GM12891 (cell line): ENCODE measurements at places on chromosomes 4 and X.

GRCh38 chr4:119537586-119537985 is 91.0 kb downstream of the PDE5A start:
- DNase-seq = no peak

DNA sequence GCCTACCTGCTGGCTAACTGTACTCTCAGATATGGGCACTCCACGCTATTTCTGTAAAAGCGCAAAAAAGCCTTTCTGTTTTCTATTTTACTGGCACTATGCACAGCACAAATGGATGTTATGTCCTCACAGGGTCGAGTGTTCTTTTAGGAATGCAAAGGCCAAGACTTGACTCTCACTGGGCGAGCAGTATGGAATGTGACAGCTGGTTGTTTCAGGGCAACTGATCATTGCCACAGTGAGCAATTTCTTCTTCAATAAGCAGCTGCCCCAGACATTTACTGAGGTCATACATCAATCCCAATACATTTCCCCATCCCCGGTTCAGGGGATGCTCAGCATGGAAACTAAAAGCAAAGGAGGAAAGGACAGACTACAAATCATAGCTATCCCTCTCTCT is 58.2 kb downstream of the PDE5A start:
- DNase-seq = no peak

DNA sequence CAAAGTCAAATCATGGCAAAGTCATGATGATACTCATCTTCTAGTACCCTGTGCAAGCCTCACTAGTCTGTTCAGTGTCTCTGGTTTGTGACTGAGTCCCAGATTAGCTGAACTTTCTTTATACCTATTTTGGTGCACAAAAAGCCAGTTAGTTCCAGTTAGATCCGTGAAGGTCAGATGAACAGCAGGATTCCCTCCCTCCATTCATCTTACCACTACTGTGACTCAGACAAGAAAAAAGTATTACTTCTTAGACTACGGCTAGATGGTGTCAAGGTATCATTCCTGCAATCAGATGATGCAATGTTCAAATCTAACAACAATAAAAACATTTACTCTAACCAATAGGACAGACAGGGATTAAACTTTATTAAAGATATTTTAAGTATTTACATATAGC is 30.4 kb downstream of the ARHGEF6 start:
- DNase-seq = no peak

DNA sequence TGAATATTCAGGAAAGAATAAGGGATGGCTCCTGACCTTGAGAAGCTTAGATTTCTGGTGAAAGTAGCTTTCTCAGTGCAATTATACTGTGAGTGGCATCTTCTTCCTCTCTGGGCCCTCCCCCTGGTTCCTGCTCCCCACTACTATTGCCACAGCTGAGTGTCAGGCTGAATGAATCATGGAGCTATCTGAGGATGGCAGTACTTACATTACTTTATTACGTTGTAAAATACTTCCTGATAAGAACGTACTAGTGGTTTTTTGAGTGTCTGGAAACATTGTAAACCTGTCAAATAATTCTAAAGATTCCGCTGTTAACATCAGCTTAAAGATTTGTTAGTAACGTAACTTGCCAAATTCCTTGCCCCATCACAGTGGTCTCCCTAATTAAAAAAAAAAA is 36.2 kb downstream of the ARHGAP10 start:
- DNase-seq = no peak

GRCh38 chr4:47819178-47819577 is 18.7 kb downstream of the CORIN start:
- no peak for DNase-seq

DNA sequence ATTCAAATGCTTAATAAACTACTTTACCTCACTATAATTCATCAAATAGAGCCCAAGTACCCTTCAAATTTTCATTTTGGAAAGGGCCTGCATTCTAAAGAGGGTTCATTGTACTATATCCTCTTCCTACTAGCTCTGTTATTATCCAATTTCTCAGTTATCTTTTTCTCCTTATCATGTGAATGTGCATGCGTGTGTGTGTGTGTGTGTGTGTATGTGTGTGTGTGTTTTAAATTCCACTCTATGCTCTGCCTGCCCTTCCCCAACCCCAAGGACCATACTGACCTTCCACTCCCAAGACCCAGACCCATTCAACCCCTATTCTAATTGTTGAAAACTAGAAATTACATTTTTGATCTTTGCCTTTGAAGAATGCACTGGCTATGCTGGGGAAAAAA is 33.3 kb downstream of the CASK start:
- DNase-seq = no peak

DNA sequence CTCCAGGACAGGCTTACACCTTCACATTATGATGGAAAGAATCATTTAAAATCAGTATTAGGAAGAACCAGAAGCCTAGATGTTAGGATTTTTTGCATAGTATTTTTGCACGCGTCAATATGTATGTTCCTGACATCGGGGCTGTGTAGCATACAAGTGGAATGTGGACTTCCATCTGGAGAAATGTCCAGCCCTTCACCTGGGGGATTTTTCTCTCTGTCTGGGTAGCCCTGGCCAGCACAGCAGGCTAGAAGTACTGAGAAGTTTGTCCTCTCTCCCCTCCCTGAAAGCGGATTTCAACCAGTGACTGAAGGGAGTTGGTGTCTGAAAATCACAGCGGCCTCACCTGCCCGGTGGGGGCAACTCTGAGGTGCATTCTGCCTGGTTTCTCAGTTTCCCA is 10.4 kb upstream of the KLHL8 start:
- no peak for DNase-seq

GRCh38 chr4:174215057-174215456 is 68.4 kb downstream of the FBXO8 start:
- no peak for DNase-seq

GRCh38 chr4:119833611-119834010 is 205.0 kb upstream of the PDE5A start:
- DNase-seq = no peak

DNA sequence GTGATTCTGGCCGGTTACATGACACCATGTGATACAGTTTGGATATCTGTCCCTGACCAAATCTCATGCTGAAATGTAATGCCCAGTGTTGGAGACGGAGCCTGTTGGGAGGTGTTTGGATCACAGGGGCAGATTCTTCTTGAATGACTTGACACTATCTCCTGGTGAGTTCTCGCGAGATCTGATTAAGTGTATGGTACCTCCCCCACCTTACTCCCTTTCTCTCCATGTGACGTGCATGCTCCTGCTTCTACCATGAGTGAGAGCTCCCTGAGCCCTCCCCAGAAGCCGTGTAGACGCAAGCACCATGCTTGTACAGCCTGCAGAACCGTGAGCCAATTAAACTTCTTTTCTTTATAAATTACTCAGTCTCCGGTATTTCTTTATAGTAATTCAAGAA is 23.6 kb downstream of the CPE start:
- DNase-seq = no peak

DNA sequence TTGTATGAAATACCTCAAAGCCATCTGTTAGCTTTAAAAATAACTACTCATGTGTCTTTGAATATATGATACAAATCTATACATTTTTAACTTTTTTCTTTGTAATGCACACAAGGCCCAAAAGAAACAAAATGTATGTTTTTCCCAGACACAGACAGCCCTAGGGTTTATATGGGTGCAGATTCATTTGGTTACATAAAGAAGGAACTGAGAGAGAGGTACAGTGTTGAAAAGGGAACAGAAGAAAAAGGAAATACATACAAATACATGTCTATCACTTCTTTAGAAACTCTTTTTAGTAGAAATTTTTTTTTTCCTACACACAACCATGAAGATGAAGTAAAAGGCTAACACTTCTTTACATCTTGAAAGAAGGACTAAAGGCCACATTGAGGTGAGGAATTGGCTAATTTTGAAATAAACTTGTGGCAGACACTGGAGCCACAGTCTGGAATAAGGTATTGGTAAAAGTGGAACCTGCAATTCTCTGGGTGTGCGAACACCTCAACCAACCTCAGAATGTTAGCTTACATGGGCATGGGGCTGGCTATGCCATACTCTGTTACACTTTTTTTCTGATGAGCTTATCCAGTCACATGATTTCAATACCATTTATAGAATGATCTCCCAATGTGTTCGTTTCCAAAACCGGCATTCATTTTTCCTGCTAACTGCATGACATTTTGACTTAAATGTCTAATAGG is 67.9 kb downstream of the FAM47C start:
- DNase-seq = no peak

DNA sequence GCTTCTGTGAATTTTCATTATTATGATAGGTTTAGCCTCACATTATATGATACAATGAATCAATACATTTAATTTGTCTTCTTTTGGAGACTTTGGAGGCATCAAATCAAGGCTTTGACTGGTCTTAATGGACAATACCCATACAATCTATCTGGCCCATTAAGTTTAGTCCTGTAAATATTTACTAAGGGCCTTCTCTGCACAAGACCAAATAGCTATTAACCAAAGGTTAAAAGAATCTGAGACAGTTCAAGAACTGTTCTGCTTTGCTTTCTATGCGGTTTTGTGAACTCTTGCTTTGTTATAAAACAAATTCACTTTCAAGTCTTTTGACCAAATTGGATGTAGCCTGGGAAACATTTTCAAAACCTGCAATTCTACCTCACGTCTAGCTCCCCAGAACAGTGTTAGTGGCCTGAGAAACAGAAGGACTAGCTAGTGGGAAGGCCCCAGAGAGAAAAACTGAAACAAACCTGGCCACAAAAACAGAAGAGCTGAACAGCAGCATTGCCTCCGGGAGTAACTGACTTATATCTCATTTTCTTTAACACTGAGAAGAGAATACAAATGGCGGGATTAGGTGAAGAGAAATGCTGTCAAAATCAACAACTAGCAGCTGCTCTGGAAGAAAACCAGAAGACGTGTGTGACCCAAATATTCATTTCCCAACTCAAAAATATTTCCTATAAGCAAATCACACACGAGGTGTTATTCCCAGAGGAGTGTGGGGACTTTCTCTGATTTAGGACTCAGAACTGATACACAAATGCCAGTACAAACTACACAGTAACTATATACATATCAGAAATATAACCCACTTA is 548 bp downstream of the TLR1 start:
- DNase-seq = no peak

- DNase-seq = no peak
Measured at GRCh38 chrX:118183606-118184005, 67.0 kb upstream of the KLHL13 start.

DNA sequence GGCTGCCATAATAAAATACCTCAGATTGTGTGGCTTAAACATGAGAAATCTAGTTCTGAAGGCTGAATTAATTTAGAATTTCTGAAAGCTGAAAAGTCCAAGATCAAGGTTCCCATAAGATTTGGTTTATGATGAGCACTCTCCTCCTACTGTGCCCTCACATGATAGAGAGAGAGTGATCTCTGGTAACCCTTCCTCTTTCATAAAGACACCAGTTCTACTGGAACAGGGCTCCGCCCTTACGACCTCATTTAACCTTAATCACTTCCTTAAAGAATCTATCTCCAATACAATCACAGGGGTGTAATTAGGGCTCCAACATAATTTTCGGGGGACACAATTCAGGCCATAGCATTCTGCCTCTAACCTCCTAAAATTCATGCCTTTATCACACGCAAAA is 194.0 kb upstream of the MAB21L2 start:
- DNase-seq = no peak

- DNase-seq = no peak
Measured at GRCh38 chrX:69429339-69430015, 74.6 kb upstream of the NALF2 start.

DNA sequence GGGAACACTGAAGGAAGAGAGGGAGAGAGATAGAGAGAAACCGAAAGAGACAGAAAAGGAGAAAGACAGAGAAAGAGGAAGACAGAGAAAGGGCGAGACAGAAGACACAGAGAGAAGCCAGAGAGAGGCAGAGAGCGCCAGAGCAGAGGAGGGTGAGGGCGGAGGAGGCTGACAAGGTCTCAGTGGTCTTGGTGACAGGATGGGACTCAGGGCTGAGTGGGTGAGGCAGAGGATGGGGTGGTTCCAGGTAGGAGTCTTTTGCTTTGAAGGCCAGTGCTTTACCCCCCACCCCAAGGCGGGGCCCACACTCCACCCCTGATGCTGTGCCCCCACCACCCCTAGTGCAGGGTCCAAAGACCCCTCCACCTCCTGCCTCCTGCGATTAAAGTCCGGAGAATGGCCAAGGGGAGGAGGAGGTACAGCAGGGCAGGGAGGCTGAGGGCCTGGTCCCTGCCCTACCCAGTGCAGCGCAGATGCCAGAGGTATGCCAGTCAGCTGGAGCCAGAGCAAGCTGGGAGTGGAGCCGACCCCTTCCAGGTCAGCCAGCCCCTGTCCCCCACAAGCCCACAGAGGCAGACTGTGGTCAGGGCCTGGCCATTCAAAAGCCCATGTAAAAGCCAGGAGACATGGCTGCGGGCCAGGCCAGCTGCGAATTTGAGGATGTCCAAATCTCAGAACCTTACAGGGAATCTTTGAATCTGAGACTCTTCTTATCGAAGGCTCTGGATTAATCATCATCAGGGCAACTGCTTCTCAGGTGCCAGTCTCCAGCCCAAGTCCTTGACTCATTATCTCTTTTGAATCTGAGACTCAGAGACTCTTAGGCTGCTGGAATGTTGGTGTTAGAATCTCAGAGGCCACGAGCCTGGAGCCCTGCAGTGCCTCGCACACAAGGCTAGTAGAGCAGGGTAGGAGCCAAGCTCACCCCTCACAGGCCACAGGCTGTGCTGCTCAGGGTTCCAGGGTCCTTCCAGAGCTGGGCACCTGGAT is 758 bp downstream of the IQSEC2 start:
- DNase-seq = no peak

- DNase-seq = no peak
Measured at GRCh38 chr4:127985989-127986388, 20.8 kb downstream of the ABHD18 start.

DNA sequence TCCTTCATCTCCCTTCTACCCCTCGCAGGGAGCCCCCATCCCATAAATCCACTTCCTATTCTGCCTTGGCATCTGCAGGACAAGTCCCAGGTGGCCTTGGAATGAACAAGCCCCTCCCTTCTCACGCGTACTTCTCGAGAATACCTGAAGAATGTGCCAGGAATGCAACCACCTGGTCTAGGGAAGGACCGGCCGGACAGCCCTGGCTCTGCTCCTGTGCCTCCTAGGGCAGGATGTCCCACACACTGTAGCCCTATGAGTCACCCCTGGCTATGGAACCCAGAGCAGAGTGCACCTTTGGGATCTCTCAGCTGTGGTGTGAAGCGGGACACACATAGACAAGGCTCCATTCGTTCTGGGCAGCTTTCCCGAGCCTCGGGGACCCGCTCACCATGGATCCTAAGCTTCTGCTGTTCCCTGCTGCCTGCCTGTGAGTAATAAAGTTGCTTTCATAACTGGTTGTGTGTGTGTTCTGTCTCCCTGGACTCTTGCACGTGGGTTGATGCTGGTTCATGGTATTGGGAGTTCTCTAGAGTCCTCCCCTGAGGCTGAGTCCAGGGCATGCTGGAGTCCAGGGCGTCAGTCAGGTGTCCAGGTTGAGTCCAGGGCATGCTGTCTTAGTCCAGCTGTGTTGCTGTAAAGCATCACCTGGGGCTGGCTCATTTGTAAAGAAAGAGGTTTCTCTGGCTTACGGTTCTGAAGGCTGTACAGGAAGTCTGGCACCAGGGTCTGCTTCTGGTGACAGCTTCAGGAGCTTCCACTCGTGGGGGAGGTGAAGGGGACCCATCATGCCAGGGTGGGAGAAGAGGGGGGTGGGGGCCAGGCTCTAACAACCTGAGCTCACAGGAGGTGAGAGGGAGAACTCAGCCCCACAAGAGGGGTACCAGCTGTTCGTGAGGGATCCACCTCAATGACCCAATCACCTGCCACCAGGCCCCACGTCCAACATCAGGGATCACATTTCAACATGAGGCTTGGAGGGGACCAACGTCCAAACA is 7.4 kb upstream of the PDE6B start:
- DNase-seq = no peak
